ENCODE measurements at places on chromosomes 2 and 18. TPM values are rescaled to one million over a fixed set of nuclear protein-coding genes. Genes with fewer than 3 reads are reported as not detected.

- DNase-seq = no peak
These were observed 132.3 kb downstream of the FOXI3 start for GRCh38 chr2:88320076-88320773.

GRCh38 chr2:123597988-123598387, 427.1 kb upstream of the CNTNAP5 start:
- DNase-seq = no peak

GRCh38 chr18:55251254-55251971, 292.2 kb upstream of the CCDC68 start:
- DNase-seq = no peak

The PAX8 gene
- total RNA-seq = 2.2 TPM

The UGT1A3 gene
- not detected for total RNA-seq

The EVX2 gene
- total RNA-seq = not detected

All from tibial nerve (tissue), 4 donors.